DMS53 (cell line): ENCODE measurements at places on chromosomes 3 and 15.

GRCh38 chr3:185537369-185537970 lies 14.9 kb downstream of the LIPH start:
- peak; percentile 81 for DNase-seq

GRCh38 chr3:73516631-73517030 lies 108.1 kb downstream of the PDZRN3 start:
- DNase-seq: peak; percentile 55

DNA sequence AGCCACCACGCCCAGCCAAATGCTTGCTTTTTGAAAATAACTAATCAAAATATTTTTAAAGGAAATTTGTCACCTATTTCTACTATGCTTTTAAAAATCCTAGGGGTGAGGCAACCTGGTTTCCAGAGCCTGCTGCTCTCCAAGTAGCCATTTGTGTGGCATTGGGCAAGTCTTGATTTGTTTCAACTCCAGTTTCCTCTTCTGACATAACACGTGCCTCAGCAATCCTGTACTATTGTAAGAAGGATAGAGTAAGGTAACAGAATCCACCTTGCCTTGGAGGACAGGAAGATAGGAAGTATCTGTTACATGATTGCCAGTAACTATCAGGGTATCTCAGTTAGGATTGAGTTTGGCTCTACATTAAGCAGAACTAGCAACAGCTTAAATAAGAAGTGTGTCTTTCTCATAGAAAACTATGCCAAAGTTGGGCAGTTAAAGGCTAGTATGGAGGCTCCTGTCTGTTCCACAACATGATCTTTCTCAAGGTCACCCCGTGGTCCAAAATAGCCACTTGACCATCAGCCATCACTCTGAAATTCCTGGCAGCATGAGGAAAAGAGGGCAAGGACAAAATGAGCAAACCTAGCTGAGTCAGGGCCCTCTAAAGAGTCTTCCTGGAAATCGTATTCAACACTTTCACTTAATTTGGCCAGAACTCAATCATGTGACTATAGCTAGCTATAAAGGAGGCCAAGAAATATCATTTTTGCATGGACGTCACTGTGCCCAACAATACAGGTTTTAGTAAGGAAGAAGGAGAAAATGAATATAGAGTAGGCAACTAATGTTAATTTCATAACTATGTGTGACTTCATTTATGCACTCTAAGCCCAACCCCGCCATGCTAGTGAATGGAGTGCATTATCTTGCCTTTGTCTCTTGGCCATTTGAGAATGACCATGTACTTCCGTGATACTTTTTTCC lies 66.1 kb downstream of the HMG20A start:
- no peak for DNase-seq

GRCh38 chr15:81331600-81331999 lies 7.7 kb upstream of the STARD5 start:
- DNase-seq: no peak

DNA sequence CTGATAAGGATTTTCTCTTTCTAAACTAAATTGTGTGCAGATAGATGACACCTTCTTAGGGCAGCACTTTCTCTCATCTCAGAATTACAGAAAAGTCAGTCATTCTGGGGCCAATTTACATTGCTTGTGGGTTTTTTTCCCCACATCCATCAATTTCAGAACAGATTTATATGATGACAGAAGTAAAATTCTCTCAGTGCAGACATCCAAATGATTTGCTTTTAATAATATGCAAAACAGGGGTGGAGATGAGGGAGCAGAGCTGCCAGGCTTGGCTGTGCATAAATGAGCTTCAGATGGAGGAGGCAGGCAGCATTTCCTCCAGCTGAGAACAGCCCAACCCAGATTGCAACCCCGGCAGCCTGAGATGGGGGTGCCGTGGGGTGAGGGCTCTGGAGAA lies 44.0 kb downstream of the EDEM1 start:
- no peak for DNase-seq

- DNase-seq: no peak
These were observed 11.1 kb upstream of the MUC20 start for GRCh38 chr3:195709676-195710085.
